Activated CD8-positive, alpha-beta memory T cell treated with anti-CD3 and anti-CD28 coated beads for 24 hours (primary cell): ENCODE measurements at places on chromosomes 16 and 17.

DNA sequence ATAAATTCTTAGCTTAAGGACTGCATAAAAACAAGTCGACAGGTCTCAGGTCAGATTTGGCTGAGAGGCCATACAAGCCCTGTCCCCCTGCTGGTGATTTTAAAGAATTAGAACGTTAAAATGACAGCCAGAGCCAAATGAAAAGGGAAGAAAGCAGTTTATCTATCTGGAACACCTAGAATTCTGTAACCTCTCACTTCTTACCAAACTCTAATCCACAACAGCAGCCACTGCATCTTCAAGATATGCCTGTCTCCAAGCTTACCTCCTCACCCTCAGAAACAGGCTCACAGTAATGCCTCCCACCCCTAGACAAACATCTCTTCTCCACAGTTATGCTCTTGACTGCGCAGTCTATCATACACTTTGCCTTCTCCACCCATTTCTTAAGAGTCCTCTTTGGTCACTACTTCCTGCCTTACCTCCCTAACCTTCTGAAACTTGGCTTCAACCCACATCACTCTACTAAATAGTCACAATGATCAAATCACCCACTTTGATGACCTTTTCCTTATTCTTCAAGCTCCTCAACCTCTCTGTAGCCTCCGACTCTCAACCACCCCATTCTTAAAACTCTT lies 14.2 kb downstream of the ANKFY1 start:
- DNase-seq: no peak

- no peak for DNase-seq
Observed at GRCh38 chr17:41186872-41187271, 2.2 kb upstream of the KRTAP4-1 start.

DNA sequence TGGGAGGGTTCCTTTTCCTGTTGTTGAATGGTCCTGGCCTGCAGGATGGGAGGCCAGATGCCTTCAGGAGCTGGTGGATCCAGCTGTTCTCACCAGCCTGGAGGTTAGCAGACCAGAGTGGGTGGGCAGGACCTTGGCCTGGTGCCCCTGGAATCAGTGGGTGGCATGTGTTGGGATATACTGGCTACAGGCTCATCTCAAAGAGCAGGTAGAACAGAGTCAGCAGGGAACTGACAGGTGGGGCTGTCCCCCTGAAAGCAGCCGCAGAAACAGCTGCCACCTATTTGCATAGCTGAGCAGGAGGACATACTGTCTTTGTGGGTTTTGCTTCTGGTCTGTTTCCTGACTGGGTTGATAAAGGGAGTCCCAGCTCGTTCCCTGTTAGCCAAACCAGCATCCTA lies 144.1 kb downstream of the RAB11FIP4 start:
- no peak for DNase-seq

DNA sequence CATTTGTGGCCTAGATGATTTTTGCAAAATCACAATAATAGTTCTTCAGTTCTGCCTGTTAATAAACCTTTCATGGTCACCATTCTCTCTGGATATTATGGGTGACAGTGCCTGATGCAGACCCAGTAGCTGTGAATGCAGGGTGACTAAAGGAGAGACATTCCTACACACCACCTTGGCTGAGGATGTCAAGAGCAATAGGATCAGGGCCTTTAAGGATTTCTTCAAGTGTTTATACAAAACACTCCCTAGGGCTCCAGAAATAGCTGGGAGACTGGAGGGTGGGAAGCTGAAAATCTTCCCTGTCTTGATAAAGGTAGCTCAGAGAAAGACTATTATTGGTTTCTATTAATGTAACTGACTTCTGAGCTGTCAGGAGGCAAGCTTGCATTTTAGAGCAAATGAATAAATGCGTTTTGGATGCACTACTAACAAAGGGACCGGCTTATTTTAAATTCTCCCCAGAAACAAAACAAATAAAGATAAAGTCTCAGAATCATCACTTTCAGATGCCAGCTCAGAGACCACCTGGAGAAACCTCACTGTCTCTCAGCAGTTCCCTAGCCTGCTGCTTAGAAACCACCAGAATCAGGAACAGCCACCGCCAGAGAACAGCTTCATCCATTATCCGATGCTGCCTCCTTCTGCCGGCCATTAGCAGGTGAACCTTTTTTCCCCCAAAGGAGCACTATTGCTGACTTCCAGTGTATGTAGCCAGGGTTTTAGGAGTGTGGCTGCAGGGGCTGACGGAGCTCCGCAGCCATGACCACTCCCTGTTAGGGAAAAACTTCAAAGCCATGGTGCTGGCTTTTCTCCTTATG lies 171.4 kb upstream of the DYNLRB2 start:
- DNase-seq: no peak

GRCh38 chr16:55376567-55377167 lies 52.7 kb downstream of the IRX6 start:
- DNase-seq: no peak

DNA sequence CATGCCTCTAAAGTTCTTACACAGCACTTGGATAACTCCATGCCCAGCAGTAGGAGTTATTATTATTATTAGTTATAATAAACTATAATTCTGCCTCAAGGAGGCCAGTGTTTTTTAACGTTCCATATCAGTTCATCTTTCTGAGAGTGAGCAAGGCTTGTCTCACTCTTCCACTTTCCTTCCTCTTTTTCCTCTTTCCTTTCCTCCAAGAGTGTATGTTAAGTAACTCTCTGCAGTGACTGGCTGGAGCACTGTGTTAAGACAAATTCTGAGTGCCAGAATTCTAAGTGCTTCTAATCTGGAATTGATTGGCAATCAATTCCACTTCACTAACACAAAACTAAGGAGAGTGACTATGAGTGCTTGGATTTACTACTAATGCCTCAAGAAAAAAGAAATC lies 16.4 kb downstream of the CLEC19A start:
- DNase-seq: no peak

- DNase-seq: no peak
Observed at GRCh38 chr16:49928176-49929041, 72.5 kb upstream of the ZNF423 start.

GRCh38 chr17:48600244-48601098 lies 4.3 kb downstream of the HOXB6 start:
- DNase-seq: no peak

- DNase-seq: no peak
Observed at GRCh38 chr16:57374067-57374534, 1.8 kb downstream of the CX3CL1 start.

- no peak for DNase-seq
Observed at GRCh38 chr16:62978451-62978850, 942.2 kb upstream of the CDH8 start.

- DNase-seq: peak; percentile 35
Observed at GRCh38 chr17:34378664-34379101, 15.7 kb upstream of the CCL1 start.

DNA sequence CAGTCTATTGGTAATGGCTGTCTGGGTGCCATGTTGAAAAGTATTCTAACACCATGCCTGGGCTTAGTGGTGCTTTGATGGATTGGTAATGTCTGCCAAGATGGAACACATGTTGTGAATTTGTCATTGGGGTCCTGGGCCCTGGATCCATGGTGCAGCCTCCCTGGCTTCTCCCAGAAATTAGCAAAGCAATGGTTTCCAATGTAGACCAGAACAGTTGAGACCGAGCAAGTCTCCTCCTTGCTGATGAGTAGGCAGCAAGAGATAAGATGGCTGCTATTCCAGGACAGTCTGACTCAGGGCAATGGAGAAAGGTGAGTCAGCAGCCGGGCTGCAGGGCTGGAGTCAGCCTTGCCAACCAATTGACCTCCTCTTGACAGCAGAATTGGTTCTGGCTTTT lies 30.8 kb downstream of the GPR139 start:
- no peak for DNase-seq

GRCh38 chr16:66547101-66547989 lies 2.6 kb downstream of the TK2 start:
- DNase-seq: no peak

GRCh38 chr17:7046127-7046724 lies 2.3 kb upstream of the SLC16A11 start:
- DNase-seq: peak; percentile 73

GRCh38 chr16:4601864-4602186 lies 12.9 kb downstream of the UBALD1 start:
- no peak for DNase-seq

- no peak for DNase-seq
Observed at GRCh38 chr17:76920364-76921139, 52.3 kb downstream of the MGAT5B start.

DNA sequence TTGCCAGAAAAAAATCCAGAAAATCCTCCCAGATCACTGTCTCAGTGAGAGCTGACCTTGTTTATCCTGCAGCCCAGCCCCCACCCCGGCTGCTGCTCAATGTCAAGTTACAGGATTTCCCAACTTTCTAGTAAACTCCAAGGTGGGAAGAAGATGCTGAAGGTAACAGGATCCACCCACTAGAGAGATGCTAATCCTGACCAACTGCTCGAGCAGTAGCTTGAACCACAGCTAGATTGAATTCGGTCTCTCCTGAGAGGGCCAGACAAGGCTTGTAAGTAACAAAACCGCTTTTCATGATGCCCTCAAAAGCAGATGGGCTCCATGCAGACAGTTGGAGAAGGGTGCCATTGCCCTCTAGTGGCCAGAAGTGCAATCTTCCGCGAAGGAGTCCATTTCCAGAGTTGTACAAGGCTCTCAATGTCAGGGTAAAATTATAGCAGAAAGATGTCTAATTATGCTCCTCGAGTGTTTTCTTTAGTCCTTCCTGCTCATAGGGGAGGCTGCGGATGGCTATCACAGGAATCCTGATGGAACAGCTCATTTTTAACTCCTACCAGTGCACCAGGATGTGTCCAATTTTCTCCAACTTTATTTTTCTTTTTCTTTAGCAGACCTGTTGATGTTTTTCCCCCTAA lies 3.9 kb downstream of the CDH11 start:
- DNase-seq: no peak

- DNase-seq: no peak
Observed at GRCh38 chr17:40524243-40524965, 23.0 kb upstream of the TNS4 start.

GRCh38 chr17:66509926-66510325 lies 207.5 kb downstream of the PRKCA start:
- DNase-seq: no peak

DNA sequence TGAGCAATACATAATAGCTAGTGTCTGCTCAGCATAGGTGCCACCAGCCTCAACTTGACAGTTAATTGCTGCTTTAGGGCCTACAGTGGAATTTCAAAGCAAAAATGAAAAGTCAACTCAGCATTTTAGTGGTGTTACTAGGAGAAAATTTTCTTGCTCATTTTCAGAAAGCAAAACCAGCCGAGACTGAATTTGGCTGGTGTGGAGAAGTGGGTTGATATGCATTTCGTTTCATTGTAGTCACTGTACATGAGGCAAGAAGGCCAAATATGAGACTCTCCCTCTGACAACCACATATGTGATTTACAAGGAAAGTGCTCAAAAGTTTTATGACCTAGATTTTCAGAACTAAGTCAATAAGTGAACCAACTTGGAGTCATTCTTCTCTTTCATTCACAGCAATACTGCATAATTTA lies 54.0 kb downstream of the DUSP14 start:
- DNase-seq: no peak

GRCh38 chr16:24700549-24701392 lies 28.7 kb upstream of the TNRC6A start:
- DNase-seq: no peak

- DNase-seq: no peak
Observed at GRCh38 chr17:62080647-62081046, 15.6 kb upstream of the MED13 start.

DNA sequence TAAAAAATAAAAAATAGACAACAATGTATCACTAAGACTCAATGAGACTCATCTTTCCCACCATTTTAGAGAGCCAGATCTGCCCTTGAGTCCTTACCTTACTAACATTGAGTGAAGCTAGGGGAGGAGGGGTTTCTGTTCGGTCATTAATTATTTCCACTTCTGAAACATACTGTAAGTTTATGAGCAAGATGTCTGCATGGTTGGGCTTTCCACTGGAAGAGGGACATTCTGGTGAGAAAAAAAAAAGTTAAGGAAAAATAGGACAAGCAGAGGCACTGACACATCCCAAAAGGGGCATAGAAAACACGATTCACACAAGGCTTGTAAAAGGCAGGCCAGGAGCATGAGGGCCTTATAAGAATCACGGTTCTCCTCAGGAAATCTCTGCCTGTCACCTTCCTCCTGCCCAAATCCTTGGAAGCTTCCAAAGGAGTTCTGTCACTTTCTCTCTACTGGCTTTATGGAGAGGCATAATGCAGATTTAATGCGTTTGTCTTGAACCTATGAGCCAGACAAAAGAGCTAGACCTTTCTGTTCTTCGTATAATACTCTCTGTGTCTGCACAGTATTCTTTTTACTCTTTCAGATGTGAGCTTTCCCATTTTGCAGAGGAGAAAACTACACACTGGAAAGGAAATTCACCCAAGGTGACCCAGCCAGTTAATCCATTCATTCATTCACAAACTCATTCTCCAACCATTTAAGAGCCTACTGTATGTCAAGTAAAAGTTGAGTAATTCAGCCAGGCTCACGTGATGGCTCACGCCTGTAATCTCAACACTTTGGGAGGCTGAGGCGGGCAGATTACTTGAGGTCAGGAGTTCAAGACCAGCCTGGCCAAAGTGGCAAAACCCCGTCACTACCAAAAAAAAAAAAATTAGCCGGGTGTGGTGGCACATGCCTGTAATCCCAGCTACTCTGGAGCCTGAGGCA lies 2.5 kb downstream of the LSM12 start:
- DNase-seq: no peak

DNA sequence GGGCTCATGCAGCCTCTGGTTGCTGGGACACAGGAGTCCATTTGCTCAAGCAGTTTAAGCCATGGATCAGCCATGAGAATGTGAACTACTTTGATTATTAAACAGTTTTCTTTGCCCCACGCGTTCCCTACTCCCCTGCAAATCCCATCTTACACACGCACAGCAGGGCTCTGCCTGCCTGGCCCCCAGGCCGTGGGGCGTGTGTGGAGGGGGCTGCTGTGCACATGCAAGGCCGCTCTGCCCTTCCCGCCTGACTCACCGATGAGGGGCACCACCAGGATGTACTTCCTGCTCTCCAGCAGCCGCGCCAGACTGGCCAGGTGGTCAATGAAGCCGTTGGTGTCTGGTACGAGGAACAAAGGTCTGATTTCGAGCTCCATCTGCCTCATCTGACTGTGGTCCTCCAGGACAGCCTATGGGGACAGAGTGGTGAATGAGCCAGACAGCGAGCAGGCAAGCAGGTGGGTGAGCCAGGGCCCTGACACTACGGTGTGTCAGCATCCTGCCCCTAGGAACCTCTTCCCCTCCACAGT lies 13.7 kb downstream of the HIC1 start:
- DNase-seq: no peak

- peak; percentile 99 for DNase-seq
Observed at GRCh38 chr16:89701425-89702406, at the start of gene SPATA2L. Gene SPATA2L, minus strand, starts transcription at chr16:89701705. Its CDS starts 473 bp downstream, at chr16:89701232.
